ENCODE measurements at places on chromosomes 5 and 9.

DNA sequence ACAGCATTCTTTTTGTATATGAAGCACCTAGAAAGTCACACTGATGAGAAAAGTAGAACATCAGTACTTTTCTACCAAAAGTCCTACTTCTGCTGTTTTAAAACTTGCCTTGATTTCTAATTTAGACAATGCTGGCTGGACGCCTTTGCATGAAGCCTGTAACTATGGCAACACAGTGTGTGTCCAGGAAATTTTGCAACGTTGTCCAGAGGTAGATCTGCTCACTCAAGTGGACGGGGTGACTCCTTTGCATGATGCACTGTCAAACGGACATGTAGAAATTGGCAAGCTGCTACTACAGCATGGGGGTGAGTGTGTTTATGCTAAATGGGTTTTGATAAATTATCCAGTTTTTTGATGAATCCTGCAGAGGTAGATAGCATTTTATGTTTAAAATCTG is 73.5 kb downstream of the SLF1 start:
- no peak for DNase-seq

- no peak for DNase-seq
Observed at GRCh38 chr9:128081056-128081455, 13.0 kb downstream of the SLC25A25 start.

DNA sequence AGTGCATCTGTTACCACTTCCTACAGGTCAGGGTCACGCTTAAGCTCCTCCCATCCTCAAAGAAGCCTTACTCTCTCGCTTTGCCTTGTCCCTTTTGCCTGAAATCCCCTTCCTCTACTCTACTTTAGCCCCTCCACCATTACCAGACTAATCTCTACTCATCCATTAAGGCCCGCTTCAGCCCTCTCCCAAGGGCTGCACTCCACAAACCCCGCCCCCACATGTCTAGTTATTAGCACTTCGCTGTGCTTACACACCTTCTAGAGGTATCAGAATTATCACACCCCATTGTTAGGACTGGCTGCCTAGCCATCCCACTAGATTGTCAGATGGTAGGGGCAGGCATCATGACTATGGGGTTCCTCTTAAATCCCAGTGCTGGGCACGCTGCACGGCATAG is 565.7 kb upstream of the WWC1 start:
- no peak for DNase-seq

DNA sequence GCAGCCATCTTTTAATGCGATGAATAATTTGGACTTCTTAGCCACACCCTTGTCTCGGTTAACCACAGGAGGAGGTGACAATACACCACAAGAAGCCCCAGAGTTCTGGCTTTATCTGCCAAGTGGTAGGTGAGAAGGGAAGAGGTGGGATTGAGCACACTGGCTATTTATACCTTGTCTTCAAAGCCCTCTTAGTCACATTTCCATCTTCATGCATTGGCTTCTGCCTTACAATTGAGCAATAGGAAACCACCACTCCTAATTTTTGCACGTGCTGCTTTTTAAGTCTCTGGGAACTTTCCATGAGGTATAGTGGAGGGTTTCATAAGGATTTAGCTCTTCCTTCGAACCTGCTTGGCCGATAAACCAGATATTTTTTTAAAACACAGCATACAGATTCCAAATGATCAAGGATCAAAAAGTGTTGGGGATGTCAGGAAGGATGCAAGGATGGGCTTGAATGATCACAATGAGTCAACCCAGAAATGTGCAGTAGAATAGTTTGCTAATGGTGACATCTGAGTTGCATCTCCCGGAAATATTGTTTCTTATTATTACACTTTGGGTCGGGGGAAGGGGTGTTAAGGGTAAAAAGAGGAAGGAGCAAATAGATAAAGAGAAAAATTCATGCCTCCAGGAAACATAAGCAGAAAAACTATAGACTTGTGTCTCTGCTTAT is 25.5 kb downstream of the PLAC8L1 start:
- no peak for DNase-seq

DNA sequence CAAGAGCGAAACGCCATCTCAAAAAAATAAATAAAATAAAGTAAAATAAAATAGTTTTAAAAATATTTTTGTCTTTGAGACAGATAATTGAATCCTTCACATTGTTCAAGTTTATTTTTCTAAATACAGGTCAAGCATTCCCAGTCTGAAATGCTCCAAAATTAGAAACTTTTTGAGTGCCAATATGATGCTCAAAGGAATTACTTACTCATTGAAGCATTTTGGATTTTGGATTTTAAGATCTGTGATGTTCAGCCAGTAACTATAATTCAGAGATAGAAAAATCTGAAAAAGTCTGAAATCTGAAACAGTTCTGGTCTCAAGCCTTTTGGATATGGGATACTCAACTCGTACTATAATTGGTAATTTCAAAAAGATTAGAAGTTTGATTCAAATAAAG is 39.8 kb downstream of the RBM27 start:
- DNase-seq = no peak

GRCh38 chr5:35999547-35999946 is 8.4 kb upstream of the UGT3A1 start:
- DNase-seq = no peak

DNA sequence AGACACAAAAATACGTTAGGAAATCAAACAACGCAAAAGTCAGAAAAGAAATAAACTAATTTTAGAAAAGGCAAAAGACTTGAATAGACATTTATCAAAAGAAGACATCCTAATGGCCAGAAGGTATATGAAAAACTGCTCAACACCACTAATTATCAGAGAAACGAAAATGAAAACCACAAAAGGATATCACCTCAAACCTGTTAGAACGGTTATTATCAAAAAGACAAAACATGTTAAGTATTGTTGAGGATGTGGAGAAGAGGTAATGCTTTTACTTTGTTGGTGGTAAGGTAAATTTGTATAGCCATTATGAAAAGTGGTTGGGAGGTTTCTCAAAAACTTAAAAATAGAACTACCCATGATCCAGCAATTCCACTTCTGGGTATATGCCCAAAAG is 230.0 kb upstream of the RGMB start:
- DNase-seq = no peak

DNA sequence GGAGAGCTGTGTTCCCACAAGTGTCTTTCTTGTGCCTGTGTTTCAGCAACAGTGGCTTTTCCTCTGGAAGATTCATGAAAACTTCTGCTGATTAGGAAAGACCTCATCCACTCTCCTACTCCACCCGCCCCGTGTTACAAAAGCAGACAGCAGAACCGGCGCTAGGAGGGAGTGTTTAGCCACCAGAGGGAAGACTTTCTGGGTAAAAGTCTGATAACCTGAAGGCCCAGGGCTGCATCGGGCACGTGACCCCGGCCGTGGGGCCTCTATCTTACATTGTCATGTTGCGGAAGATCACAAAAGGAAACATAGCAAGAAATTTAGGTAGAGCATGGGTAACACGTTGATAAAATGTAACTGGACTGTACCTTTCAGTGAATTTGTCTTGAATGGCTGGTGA is 32.0 kb upstream of the DMRT2 start:
- DNase-seq = no peak

DNA sequence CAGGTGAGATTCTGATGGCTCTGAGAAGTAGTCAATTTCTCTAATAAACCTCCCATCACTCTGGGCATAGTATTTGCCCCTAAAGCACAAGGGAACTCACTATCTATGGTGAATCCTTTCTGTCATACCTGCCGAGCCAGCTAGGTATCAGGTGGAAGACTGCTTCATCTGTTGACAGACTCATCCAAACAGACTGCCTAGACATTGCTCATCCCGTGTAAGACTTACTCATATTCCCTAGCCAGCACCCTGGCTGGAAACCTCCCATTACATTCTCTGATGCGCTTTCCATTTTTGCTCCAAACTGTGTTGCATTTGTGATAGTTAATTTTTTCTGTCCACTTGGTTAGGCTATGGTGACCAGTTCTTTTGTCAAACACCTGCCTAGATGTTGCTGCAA is 595.9 kb downstream of the DNAH5 start:
- no peak for DNase-seq

DNA sequence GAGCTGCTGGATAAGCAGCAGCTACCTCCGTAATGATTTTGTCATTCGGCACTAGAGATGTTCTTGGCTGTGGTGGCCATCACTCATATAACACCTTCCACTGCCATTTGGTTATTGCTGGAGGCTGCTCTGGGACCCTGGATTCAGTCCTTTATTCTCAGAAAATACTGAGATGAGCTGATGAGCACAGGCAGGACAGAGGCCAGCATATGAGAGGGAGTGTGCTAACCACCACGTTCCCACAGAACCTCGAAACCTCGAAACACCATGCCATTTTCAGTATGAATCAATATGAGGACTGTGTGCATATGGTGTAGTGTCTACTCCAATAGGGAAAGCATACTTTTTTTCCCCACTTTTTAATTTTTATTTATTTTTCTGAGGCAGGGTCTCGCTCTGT is 56.6 kb downstream of the ADAM19 start:
- DNase-seq = no peak

- DNase-seq = no peak
Observed at GRCh38 chr5:172127581-172127980, 60.4 kb downstream of the STK10 start.

DNA sequence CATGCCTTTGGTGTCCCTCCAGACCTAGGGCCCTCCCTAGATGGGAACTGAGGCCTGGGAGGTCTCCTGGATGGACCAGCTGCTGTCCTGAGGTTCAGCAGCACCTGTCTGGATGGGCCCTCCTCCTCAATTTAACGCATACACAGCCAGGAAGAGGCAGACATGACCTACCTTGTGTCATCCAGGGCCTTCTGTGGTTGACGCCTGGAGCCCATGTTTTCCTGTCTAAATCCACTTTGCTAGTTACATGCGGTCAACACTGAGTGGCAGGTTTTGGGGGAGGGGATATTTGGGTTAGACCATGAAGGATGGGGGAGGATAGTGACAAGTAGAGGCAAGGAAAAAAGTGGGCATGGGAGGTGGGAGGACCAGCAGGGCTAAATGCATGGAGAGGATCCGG is 3.1 kb upstream of the STC2 start:
- no peak for DNase-seq

- DNase-seq = no peak
Observed at GRCh38 chr9:124771867-124772679, 962 bp upstream of the NR6A1 start.

DNA sequence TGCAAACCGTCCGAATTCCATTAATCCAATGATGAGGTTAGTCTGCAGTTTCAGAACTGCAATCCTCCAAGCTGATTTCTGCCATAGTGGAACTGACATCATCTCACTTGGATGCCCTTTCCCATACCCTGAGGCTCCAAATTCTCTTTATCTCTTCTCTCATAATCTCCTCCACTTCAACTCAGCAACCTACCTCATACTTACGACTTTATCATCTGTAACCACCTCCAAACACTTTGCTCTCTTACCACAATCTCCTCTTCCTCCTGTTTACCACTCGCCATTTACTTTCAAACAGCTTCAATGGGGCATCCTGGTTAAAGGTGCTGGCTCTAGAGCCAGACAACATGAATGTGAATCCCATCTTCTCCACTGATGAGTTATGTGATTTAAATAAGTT is 223.2 kb downstream of the EPB41L4A start:
- DNase-seq = no peak

GRCh38 chr5:115415143-115415491 is 118.7 kb upstream of the CCDC112 start:
- no peak for DNase-seq

- peak; percentile 4 for DNase-seq
Observed at GRCh38 chr5:110865400-110866094, 126.7 kb downstream of the SLC25A46 start.

GRCh38 chr9:108103046-108103693 is 613.6 kb upstream of the KLF4 start:
- no peak for DNase-seq

GRCh38 chr5:73515232-73515631 is 17.0 kb downstream of the BTF3 start:
- no peak for DNase-seq

GRCh38 chr5:171574376-171574775 is 154.9 kb downstream of the FGF18 start:
- DNase-seq = no peak

GRCh38 chr5:22998362-22998761 is 145.2 kb upstream of the CDH12 start:
- no peak for DNase-seq

Measured in GM12864 (cell line).